ENCODE measurements at places on chromosomes 3 and 15.

- no peak for DNase-seq
Observed at GRCh38 chr3:134052370-134052769, 22.6 kb upstream of the SLCO2A1 start.

GRCh38 chr3:53229606-53230005 is 26.2 kb downstream of the TKT start:
- no peak for DNase-seq

GRCh38 chr15:95684693-95685115 is 645.8 kb upstream of the NR2F2 start:
- no peak for DNase-seq

DNA sequence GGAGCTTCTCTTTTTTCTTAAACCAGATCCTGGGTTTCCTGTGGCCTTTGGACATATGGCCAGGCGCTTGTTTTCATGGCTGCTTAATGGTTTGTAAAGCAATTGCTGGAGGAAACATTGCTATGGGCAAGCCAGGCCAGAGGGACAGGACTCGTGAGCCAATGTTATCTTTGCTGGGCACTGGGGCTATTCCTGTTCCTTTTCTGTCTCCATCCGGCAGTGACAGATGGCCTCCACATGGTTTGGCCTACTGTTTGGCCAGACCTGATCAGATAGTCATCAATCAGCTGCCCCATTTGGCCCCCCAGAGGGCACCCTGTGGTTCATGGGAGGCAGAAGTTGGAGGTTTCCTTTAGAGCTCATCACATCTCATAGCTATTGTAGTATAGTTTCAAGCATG is 326.1 kb upstream of the ROPN1 start:
- no peak for DNase-seq

DNA sequence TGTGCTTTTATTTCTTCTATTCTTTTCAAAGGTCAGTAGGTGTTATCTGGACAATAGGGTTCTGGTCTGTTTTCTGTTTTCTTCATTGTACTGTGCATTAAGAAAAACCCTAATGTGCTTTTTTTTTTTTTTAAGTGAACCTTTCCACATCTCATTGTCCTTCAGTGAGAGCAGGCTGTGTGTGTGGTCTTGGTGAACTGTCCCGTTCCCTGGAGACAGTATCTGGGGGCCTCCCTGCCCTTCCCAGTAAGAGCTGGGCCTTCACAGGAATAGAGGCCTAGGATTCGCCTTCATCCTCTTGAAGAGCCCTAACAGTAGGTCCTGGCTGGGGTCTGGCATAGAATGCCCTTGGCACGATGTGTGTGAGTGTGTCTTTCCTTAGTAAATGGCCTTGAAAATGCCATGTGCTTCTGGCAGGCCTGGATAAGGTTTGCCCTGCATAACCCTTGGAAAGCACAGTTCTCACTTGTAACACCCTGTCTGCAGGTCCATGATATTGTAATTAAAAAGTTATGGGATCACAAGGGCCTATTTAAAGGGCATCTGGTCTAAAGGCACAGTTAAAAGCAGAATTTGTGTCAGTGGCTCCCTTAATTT is 81.2 kb downstream of the IGF1R start:
- DNase-seq, result no peak

DNA sequence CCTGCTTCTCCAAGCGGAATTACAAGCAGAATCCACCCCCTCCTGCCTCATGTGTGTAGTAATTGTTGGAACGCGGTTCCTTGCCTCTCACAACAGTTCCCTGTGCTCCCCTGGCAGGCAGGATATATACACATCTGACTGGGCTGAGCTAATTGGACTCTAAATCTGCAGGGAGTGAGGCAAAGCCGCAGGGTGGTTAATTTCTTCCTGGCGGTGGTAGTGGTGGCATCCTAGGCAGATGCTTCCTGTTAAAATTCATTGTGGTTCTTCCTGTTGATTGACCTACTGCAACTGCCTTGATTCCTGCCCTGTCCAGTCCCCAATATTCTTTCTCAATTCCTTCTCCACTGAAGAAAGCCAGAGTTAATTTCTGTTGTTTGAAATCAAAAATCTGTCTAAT is 202.9 kb upstream of the PROK2 start:
- no peak for DNase-seq

GRCh38 chr15:79185199-79185598 is 94.6 kb upstream of the RASGRF1 start:
- DNase-seq, result no peak

DNA sequence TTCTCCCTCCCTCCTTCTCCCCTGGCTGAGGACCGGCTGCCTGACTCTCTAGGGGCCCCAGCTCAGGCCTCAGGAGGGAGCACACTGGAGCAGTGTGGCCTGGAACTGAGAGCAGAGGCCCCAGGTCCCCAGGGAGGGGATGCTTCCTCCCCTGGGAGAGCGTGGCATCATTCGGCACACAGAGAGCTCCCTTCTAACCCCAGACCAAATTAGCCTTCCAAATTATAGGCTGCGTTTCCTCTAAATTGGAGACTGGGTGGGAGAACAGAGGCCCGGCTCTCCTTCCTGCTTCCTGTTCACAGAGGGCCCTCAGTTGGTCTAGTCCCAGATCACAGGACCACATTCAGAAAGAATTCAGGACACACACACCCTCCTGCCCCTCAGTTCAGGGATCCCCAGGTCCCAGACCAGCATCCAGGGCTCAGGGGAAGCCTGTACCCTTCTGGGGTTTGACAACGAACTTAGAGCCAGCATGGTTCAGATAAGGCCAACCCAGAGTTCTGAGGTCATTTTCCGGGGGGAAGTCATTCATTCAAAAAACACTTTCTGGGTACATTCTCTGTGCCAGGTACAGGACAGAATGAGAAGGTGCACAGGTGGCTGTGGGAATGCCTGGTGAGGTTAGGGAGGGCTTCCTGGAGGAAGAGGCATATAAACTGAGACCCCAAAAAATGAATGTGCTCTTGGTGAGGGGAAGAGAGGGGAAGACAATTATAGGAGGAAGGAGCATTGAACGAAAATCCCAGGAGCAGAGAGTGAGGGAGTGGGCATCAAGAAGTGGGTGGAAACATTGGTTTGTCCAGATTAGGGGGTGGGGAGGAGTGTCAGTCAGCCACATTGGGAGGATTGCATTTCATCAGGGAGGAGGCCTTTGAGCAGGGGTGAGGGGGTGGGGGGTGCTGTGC is 28.4 kb upstream of the RPL29 start:
- no peak for DNase-seq

GRCh38 chr3:146052791-146053310 is 108.1 kb downstream of the PLOD2 start:
- no peak for DNase-seq

GRCh38 chr3:107589454-107589853 is 66.7 kb downstream of the BBX start:
- no peak for DNase-seq

DNA sequence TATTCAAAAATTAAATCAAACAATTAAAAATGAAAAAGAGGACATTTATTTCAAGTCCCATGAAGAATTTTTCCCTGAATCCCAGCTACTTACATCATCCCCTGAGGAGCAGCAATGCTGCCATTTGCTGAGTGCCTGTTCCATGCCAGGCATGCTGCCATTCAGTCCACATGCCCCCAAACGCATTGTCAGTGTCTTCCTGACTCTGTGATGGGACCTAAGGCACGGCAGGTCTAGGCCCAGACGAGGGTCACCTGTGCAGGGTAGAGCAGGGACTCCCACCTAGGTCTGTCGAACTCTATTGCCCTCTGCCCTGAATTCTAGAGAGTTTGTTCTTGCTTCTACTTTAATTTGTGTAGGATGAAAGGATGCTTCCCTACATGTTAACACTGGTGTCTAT is 7.0 kb downstream of the PSTPIP1 start:
- DNase-seq, result no peak

DNA sequence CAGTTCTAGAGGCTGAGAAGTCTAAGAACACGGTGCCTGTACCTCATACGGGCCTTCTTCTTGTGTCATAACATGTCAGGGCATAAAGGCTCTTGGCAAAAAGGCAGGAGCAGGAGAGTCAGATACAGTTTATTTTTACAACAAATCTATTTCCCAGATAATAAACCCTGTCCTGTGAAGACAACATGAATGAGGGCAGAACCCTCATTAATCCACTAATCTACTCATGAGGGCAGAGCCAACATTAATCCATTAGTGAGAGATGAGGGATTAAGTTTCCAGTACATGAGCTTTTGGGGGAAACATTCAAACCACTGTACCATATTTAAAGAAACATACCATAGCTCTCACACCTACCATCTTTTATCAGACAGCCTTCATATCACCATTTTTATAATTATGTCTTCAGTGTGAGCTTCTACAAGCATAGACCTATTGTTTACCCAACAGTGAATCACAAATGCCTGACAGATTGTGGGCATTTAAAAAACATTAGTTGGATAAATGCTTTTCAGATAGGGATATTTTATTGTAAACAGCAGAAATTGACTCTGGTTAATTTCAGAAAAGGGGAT is 645.8 kb downstream of the GRM7 start:
- DNase-seq, result no peak

Measured in activated CD4-positive, alpha-beta T cell treated with anti-CD3 and anti-CD28 coated beads for 4 hours (primary cell).